GM23248 (cell line): ENCODE measurements at places on chromosomes 6 and 20. TPM values are rescaled to one million over a fixed set of nuclear protein-coding genes. Genes with fewer than 3 reads are reported as not detected.

TRDN gene
- polyA plus RNA-seq: not detected in 2 replicates

AGER gene
- 1.2 and 1.4 TPM in 2 replicates for polyA plus RNA-seq

TTI1 gene
- 12.2 and 13.3 TPM in 2 replicates for polyA plus RNA-seq

PBOV1 gene
- not detected in 2 replicates for polyA plus RNA-seq

SLCO4A1 gene
- 0.10 and 0.43 TPM in 2 replicates for polyA plus RNA-seq

GCM1 gene
- not detected in 2 replicates for polyA plus RNA-seq

ZNF334 gene
- 1.1 and 1.2 TPM in 2 replicates for polyA plus RNA-seq

APMAP gene
- 123 and 129 TPM in 2 replicates for polyA plus RNA-seq

MAP7 gene
- 0.79 TPM in 2 replicates for polyA plus RNA-seq

TRIM15 gene
- polyA plus RNA-seq: not detected in 2 replicates

GSTA1 gene
- 0.45 and 1.1 TPM in 2 replicates for polyA plus RNA-seq

WFDC10B gene
- polyA plus RNA-seq: not detected in 2 replicates

CLPSL2 gene
- not detected in 2 replicates for polyA plus RNA-seq

ERVFRD-1 gene
- polyA plus RNA-seq: 0.05 TPM in 1 of 2 replicates, not detected in the other

SIRPB2 gene
- not detected in 2 replicates for polyA plus RNA-seq

MAS1 gene
- polyA plus RNA-seq: not detected in 2 replicates

ANKRD6 gene
- 0.54 and 0.58 TPM in 2 replicates for polyA plus RNA-seq

RAET1E gene
- polyA plus RNA-seq: 8.1 and 8.8 TPM in 2 replicates

HSPA1L gene
- 0.85 and 0.91 TPM in 2 replicates for polyA plus RNA-seq

TNF gene
- polyA plus RNA-seq: 0.11 TPM in 1 of 2 replicates, not detected in the other

PKHD1 gene
- polyA plus RNA-seq: not detected in 2 replicates

NDUFAF4 gene
- 79.5 and 83.4 TPM in 2 replicates for polyA plus RNA-seq

SLC17A9 gene
- 17.7 and 23.2 TPM in 2 replicates for polyA plus RNA-seq

F13A1 gene
- polyA plus RNA-seq: not detected in 2 replicates

HMGN3 gene
- 84.4 and 86.5 TPM in 2 replicates for polyA plus RNA-seq

GMDS gene
- 12.6 and 14.1 TPM in 2 replicates for polyA plus RNA-seq

WDR27 gene
- polyA plus RNA-seq: 5.4 and 9.3 TPM in 2 replicates

DNAAF9 gene
- polyA plus RNA-seq: 4.3 and 4.6 TPM in 2 replicates

C4A gene
- 1.3 and 2.4 TPM in 2 replicates for polyA plus RNA-seq

BTN1A1 gene
- not detected in 2 replicates for polyA plus RNA-seq

SALL4 gene
- not detected in 2 replicates for polyA plus RNA-seq

TRIM40 gene
- polyA plus RNA-seq: not detected in 2 replicates

VSX1 gene
- polyA plus RNA-seq: not detected in 2 replicates

HAO1 gene
- polyA plus RNA-seq: not detected in 2 replicates

KIF3B gene
- 8.4 and 8.8 TPM in 2 replicates for polyA plus RNA-seq

CRISP2 gene
- not detected in 2 replicates for polyA plus RNA-seq

IL17F gene
- not detected in 2 replicates for polyA plus RNA-seq

SEMG1 gene
- not detected in 2 replicates for polyA plus RNA-seq

METTL24 gene
- not detected in 2 replicates for polyA plus RNA-seq

CST2 gene
- 1.5 and 1.6 TPM in 2 replicates for polyA plus RNA-seq

BANF2 gene
- polyA plus RNA-seq: not detected in 2 replicates

SLPI gene
- 3.4 and 3.7 TPM in 2 replicates for polyA plus RNA-seq

MEI4 gene
- polyA plus RNA-seq: 0.04 and 0.08 TPM in 2 replicates

BACH2 gene
- polyA plus RNA-seq: not detected in 2 replicates

IDH3B gene
- polyA plus RNA-seq: 75.6 and 79.5 TPM in 2 replicates

ZBTB46 gene
- 0.33 and 0.38 TPM in 2 replicates for polyA plus RNA-seq

TGM3 gene
- 0.14 and 0.25 TPM in 2 replicates for polyA plus RNA-seq

EBF4 gene
- 0.36 TPM in 1 of 2 replicates, not detected in the other for polyA plus RNA-seq

PHF3 gene
- polyA plus RNA-seq: 13.1 and 15.3 TPM in 2 replicates

MPIG6B gene
- not detected in 2 replicates for polyA plus RNA-seq
